ENCODE measurements at places on chromosomes 7 and 10. TPM values are rescaled to one million over a fixed set of nuclear protein-coding genes. Genes with fewer than 3 reads are reported as not detected.

COL28A1 gene
- 0.83 TPM for total RNA-seq

DNA sequence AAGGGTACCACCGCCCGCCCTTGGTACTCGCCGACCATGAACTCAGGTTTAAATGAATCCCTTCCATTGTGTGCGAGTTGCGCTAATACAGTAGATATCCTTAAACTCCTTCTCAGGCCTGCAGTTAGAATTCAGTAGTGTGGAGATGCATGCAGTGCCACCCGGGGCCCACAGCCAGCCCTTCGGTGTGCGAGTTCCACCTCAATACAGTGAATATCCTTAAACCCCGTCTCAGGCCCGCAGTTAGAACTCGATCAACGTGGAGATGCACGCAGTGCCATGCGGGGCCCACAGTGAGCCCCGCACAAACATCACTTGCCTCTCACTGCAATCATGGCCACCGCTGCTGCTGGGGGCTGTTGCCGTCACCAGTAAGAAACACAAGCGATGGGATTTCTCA, 261.9 kb downstream of the MAD1L1 start:
- no peak for DNase-seq

GDF2 gene
- not detected for total RNA-seq

DNA sequence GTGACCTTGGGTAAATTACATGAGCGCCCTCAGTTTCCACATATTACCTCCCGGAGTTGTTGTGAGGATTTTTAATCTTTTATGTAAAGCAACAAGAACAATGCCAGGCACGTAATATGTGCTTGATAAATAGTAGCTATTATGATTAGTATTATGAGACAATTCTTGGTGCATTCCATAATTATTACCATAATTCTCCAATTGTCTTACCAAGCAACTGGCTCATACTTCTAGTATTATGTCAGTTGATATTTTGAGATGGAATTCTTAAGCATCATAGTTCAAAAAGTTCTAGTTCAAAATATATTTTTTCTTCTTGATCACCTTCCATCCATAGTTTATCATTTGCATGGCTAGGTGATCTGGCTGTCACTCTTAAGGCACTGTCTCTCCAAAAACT, 259.0 kb downstream of the BBS9 start:
- no peak for DNase-seq

DNA sequence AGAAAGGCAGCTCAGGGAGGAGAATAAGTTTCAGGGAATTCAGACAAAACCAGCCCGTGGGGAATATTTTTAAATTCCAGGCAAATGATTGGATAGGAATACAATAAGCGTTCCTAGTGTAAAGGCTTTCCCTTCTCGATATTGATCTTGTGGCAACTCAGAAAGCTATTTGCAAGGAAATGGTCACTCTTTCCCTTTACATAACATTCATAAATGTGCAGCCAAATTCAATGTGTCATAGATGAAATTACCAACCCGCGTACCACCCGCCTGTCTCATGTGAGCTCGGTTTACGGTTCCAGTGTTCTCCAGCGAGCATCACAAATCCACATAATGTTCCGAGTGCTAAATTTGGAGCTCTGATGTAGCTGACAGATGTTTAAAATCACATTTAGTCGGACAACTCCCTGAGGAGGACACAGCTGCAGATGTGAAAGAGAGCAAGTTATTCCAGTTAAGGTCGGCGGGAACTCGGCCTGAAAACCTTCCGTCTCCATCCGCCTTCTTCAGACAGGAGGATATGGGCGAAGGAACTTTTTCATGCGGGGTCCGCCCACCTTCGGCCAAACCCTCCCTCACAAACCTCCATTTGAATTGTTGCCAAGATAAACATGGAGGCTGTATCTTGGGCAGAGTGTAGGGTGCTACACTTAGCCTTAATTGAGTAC, 327.0 kb downstream of the RNLS start:
- peak; percentile 86 for DNase-seq

FFAR4 gene
- total RNA-seq: 0.07 TPM

DNA sequence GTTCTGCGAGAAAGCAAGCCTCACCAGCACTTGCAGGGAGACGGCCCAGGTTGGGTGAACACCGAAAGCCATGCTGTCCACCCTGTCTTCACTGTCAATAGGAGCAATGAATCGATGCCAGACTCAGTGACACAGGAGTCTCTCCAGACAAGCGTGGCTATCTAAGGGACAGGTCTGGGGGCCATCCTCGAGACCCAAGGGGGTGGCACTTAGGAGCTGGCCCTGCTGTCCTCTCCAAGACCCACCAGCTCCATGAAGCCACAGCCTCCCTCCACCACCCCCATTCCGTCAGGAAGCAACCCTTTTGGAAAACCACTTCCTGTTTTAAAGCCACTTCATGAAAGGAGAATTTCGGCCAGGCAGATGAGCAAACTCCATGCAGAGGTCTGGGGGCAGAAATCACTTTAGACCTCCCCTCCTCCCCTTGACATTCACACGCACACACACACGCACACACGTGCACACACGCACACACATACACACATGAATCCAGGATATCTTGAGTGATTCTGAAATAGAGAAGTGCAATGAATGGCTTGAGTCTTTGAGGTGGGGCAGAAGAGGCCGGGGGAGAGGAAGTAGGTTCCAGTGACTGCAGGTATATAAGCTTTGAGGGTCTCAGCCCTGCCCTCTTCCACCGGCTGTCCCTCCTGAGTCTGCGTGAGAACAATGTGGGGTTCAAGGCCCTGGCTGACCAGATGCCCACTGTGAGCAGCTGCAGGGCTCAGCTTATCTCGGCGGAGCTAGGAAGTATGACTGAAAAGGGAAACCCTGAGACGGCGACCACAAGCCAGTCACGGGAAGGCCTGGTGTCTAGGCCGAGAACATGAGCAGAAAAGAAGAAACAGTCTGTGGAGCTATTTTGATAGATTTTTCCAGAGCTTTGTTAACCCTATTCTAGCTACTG, 25.0 kb downstream of the RGS10 start:
- no peak for DNase-seq

HABP2 gene
- total RNA-seq: not detected

DNA sequence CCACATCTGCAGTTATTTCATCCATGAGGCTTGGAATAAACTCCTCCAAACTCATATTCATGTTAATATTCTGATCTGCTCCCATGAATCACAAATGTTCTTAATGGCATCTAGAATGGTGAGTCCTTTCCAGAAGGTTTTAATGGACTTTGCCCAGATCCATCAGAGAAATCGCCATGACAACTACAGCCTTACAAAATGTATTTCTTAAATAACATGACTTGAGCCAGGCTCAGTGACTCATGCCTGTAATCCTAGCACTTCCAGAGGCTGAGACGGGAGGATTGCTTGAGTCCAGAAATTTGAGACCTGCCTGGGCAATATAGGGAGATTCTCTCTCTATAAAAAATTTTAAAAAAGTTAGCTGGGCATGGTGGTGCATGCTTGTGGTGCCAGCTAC, 102.1 kb upstream of the TMEM168 start:
- DNase-seq: no peak

DNA sequence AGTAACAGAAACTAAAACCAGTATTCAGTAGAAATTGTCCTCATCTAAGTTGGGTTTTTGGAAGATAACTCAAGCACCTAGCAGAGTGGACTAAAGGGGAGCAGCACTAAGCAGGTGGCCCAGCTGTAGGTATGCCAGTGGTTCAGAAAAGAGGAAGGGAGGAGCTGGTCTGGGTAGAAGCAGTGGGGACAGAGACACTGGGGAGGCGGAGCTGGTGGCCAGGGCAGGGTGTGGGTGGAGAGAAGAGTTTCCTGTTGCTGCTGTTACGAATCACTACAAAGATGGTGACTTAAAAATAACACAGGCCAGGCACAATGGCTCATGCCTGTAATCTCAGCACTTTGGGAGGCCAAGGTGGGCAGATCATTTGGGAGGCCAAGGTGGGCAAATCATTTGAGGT, 136.2 kb downstream of the WDR11 start:
- no peak for DNase-seq
